ENCODE measurements at places on chromosomes 11 and 22. TPM values are rescaled to one million over a fixed set of nuclear protein-coding genes. Genes with fewer than 3 reads are reported as not detected.

Gene BRSK2
- 0.14 TPM for total RNA-seq

GRCh38 chr22:36478966-36479365 is 2.5 kb downstream of the TXN2 start:
- no peak for DNase-seq

Gene PANX2
- 0.27 TPM for total RNA-seq

Gene TRIM34
- 8.2 TPM for total RNA-seq

GRCh38 chr11:116910847-116911246 is 73.4 kb upstream of the APOA1 start:
- no peak for DNase-seq

GRCh38 chr11:69192301-69192721 is 36.6 kb downstream of the SMIM38 start:
- peak; percentile 12 for DNase-seq

Gene ZBED5
- 53.9 TPM for total RNA-seq

GRCh38 chr22:50522208-50522805 is 3.1 kb downstream of the SCO2 start:
- no peak for DNase-seq

DNA sequence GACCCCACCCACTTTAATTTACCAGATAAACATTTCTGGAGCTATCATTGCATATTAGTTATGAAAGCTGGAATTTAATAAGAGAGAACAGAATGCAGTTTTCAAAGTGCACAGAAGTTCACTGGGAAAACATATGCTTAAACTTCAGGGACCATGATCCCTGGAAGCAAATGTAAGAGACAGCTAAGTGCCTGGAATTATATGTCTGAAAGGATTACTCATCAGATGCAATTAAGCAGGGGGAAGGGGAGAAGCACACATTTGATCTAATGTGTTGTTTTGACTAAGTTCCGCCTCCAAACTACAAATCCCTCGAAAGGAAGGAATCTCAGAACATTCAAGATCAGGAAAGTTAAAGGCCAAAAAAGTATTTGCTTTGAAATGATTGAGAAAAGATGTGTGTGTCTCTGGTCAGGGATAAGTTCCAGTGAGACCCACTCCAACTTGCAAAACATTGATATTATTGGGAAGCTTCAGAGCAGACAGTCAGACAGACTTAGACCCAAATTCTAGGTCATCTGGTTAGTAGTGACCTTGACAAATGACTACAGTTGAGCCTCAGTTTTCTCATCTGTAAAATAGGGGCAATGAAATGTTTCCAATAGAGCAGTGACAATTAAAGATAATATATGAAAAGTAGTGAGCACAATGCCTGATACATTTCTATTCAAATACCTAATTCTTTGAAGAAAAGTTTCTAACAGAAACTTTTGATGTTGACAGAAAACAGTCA is 147.6 kb downstream of the ME3 start:
- no peak for DNase-seq

Gene DTX4
- 0.90 TPM for total RNA-seq

- DNase-seq: peak; percentile 51
Measured at GRCh38 chr11:60974726-60975125, 3.2 kb downstream of the CD6 start.

Gene LRRC10B
- not detected for total RNA-seq

Gene MYOD1
- total RNA-seq: not detected

- no peak for DNase-seq
Measured at GRCh38 chr11:116249561-116249960, 523.2 kb downstream of the BUD13 start.

- no peak for DNase-seq
Measured at GRCh38 chr11:129871914-129872313, 23.5 kb downstream of the NFRKB start.

Gene PCNX3
- 101 TPM for total RNA-seq

Gene OR5A1
- not detected for total RNA-seq

DNA sequence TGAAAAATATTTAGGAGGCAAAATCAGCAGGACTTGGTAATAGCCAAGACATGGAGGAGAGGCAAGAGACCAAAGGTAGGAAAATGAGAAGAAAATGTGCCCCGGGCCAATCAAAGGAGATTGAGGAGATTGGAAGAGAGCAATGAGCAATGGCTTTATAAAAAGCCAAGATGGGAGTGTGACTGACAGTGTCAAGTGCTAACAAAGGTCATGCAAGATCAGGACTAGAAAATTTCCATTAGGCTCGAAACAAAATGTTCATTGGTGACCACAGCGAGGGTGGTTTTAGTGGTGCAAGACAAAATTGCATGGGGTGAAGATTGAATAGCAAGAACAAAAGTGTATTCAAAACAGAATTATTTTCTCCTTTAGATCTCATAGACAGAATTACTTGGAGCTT is 45.2 kb upstream of the TBCEL start:
- no peak for DNase-seq

DNA sequence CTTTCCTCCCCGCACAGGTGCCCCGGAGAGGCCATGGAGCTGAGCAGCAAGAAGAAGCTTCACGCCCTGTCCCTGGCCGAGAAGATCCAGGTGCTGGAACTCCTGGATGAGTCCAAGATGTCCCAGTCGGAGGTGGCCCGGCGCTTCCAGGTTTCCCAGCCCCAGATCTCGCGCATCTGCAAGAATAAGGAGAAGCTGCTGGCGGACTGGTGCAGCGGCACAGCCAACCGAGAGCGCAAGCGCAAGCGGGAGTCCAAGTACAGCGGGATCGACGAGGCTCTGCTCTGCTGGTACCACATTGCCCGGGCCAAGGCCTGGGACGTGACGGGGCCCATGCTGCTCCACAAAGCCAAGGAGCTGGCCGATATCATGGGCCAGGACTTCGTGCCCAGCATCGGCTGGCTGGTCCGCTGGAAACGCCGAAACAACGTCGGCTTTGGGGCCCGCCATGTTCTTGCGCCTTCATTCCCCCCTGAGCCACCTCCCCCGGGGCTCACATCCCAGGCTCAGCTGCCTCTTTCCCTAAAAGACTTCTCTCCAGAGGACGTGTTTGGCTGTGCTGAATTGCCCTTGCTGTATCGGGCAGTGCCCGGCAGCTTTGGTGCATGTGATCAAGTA is 1.3 kb downstream of the TIGD3 start:
- DNase-seq: no peak

DNA sequence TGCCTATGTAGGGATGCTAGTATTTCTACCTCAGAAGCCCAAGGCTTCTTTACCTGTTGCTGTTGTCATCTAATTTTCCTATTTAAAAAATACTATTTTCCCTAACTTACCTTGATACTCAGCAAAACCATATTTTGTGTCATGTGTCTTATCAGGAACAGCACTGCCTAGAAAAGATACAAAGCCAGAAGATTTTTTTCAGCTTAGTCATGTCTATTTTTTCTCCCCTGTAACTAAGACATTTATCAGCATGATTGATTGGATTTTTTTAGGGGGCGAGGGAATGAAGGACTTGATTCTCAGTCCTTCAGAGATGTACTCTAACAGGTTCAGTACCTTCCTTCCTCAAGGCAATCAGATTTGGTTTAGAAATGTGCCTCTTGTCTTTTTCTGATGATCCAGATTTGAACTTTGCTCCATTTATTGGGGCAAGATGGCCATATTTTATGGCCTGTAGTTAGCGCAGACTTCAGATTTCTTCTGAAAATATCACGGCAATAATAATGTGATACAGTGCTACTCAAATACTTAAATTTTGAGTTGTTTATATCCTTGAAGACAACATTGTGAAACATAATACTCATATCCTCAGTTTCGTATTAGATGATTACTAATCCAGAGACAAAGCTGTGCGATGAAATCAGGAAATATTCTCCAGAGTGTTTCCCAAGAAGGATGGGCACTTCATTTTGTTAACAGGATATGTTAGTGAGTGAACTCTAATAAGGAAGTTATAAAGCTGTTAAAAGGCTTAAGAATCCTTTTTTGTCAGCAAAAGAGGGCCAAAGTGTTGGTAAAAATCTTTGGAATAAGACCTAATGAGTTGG is 3.8 kb upstream of the PIK3IP1 start:
- no peak for DNase-seq

DNA sequence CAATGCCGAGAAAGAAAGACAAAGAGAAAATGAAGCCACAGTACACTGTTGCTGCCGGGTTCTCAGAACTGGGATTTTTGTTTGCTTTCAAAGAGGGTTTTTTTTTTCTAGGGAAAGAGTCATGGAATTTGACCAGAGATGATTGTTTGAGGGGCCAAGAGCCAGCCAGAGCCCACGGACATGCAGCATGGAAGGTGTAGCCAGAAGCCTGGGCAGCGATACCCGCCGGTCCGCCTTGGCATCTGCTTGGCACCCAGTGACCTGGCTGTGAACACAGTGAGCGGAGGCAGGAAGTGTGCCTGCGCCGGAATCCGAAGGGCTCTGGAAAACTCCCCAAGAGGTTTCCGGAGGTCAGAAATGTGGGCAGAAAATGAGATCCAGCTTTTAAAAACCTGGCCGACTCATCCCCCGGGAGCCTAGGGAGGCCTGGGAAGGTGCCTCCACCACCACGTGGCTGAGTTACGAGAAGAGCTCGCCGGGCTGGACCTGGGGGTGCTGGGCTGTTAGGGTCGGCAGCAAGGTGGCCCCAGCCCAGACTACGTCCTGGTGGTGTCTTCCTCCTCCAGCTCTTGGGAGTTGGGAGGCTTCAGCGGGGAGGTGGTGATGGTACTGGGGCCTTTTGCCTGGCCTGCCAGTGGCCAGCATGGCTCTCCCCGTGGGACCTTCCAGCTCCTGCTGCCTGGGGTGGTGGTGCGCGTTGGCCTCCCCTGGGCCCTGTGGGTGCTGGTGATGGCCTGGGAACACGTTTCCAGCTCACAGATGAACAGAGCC is 61.6 kb upstream of the PPARA start:
- DNase-seq: no peak

- DNase-seq: no peak
Measured at GRCh38 chr22:48477031-48477721, 1350.5 kb downstream of the BRD1 start.

- no peak for DNase-seq
Measured at GRCh38 chr22:41922328-41922727, 4.3 kb downstream of the TNFRSF13C start.

All from natural killer cell (primary cell).